ENCODE measurements at places on chromosomes 7 and 10.

- DNase-seq = no peak
These were observed 4.4 kb upstream of the MYL7 start for GRCh38 chr7:44145479-44145968.

GRCh38 chr7:33053721-33054120 lies 8.9 kb downstream of the NT5C3A start:
- DNase-seq = no peak

DNA sequence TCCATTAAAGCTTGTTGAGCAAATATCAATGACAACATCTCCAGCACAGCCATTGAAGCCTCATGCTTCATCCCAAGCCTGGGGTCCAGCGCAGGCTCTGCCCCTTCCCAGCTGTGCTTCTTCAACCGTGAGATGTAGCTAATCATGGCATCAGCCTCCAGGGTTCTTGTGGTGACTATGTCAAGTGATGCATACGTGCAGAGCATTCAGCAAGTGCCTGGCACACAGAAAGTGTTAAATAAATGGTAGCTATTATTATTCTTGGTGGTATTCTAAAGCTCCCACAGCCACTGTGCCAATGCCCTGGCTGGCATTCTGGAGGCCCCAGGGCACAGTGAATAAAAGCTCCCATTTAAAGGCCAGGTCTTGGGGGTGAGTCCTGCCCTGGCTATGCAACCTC lies 146.6 kb downstream of the WDR11 start:
- no peak for DNase-seq

DNA sequence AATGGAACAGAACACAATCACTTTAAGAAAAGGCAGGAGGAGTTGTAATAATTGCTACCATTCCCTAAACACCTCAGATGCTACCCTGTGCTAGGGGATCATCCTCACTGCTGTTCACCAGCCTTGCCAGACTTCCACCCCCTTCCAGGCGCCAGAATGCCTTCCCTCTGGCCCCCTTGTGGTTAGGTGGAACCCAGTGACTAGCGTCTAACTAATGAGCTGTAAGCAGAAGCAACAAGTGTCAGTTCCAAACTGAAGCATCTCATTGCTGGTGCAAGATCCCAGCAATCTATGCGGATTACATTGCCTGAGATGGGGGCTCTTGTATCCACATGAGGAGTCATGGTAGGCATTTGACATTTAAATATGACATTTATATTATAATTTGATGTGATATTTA lies 86.6 kb downstream of the FRMD4A start:
- no peak for DNase-seq

DNA sequence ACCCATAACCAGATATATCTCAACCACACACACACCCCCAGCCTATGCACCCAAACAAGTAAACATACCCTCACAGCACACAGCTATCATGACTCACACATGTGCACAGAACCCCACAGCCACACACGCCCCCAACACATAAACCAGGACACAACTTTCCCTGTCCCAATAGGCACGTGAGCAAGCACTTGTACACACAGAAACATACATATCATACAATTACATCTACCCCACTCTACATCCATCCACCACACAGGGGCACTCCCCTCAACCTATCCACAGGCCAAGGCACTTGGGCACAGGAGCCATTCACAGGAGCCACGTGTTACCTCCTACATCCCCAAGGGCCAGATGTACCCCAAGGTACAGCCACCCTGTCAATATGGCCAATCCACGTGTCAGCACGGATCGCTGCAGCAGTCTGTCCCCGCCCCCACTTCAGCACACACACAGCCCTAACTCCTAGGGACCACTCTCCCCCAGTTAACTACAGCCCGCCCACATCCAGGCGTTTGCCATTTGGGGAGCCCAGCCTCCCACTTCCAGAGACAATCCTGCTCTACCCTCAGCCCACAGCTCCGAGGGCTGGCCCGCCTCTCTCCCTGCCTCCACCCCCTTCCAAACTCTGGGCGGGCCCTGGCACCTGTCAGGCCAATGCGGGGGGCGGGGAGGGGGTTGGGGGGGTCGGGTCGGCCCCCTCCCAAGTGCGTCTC lies 163.5 kb downstream of the SH3PXD2A start:
- no peak for DNase-seq

DNA sequence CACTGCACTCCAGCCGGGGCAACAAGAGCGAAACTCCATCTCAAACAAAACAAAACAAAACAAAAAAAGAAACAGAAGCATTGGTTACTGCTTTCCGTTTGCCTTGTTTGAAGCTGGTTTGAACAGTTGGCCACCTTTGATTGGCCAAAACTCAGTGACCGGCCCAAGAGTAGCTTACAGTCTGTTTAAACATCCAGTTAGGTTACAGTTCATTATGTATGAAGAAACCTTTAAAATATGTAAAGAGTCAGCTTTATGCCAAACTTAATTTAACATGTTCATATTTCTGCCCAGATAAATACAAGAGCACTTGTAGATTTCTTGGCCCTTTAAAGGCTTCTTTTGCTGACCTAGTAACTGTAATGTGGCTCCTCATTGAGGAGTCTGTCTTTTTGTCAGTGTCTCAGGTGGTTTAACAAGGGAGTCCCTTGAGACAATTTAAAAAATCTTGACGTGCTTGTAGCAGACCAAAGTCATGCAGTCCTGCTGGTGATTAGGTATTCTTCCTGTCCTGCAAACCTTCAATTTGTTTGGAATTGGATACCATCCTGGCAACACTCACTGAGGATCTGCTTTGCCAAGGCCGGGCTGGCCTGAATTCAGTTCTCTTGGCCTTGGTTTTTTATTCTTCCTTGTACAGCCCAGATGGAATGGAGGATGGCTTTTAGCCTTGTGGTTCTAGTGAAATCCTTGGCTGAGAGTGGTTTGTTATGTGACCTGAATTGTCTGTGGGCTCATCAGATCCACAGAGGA lies 128.9 kb downstream of the PLXDC2 start:
- DNase-seq = no peak

DNA sequence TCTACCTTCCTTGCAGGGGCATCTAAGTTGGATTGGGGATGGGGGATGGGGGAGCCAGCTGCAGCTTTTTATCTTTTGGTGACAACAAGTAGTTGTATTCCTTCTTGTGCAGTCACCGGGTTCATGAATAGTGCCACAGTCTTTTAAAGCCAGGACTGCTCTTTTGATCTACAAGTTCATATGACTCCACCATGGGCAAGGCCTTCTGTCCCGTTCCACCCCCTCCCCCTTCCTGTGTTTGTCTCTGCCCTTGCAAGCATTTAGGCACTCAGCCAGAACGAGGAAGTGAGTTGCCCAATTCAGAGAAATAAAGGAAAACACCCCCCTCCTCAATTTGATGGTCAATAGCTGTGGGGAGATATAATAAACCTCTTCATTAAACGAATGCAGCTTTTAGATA lies 44.8 kb upstream of the EGR2 start:
- peak; percentile 57 for DNase-seq

- peak; percentile 54 for DNase-seq
These were observed 35.3 kb downstream of the STK32C start for GRCh38 chr10:132272231-132272971.

- DNase-seq = no peak
These were observed 87.9 kb upstream of the IKZF1 start for GRCh38 chr7:50216626-50217025.

DNA sequence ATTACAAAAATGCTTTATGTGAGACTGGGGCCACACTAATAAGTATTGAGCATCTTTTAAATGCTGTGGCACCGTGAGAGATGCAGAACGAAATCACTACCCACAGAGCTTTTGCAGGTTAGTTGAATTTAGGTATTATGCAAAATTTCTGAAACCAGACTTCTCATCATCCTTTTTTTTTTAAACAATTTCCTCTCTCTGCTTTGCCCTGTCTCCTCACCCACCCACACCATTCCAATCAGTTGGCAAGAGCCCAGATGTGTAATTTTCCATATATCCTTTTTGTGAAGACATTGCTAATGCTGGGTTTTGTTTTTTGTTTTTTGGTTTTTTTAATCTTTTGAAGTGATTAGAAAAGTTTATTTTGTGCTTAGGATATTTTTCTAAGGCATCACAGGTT lies 1.1 kb downstream of the YAE1 start:
- no peak for DNase-seq

DNA sequence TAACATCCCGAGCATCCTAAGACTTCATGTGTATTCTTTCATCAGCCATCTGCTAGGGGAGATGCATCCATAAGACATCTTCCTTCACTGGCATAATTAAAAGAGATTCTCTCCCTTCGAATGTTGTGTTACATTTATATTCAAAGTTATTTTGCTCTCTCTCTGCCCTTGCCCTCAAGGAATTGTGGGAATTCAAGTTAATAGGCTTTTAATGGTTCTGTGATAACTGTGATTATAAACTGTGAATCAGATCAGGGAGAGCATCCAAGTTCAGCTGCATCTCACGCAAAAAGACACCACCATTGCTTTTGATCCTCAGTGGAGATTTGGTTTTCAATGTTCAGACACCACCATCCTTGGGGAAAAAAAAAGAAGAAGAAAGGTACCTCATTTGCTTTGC lies 9.2 kb upstream of the TEX36 start:
- no peak for DNase-seq

DNA sequence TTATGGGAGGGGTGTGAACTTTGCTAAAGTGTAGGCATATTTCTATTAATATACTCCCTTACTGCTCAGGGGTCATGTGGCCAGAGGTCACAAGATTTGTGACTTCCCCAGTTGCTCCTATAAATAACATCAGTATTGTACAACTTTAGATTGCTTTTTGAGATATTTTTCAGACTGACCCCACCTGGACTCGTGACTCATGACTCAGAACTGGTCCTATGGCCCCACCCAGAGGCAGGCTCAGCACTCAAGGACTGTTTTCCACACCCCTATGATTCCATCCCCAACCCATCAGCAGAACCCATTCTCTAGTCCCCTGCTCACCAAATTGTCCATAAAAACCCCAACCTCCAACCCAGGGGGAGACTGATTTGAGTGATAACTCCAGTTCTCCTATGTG lies 2.7 kb upstream of the CUL2 start:
- no peak for DNase-seq

GRCh38 chr7:16747102-16747501 lies 6.5 kb upstream of the TSPAN13 start:
- peak; percentile 56 for DNase-seq

- peak; percentile 4 for DNase-seq
These were observed 92.4 kb downstream of the CTTNBP2 start for GRCh38 chr7:117780832-117781231.

DNA sequence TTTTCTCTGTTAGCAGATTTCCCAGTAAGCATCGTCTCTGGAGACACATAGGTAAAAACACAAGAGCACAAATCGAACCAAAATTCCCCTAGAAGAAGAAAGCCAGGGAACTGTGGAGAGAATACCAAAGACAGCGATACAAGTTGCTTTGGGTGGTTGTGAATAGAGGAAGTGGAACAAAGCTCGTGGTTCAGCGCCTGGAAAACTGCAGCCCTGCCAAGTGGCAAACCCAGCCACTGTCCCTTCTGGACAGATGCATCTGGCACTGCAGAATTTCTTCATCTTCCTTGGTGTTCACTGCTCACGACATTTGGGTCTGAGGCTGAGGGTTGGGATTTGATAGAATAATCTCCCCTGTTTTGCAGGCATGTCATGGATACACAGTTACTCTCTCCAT lies 733.8 kb downstream of the PARD3 start:
- DNase-seq = no peak

DNA sequence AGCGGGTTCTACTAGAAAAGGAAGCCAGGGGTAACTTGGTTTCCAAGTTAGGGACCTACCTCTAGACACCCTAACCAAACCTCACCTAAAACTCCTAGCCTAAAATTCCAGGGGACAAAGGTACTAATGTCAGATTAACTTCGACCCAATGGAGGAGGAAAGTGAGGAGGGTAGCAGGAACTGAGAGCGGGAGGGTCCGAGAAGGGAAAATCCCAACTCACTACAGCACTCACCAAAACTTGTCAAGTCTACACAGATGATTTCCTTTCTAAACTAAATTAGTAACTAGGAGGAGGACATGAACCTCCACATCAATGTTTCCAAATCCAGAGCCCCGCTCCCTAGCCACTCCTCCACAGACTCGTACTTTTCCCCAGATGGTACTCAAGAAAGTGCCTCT lies 22.6 kb downstream of the CHCHD3 start:
- DNase-seq = no peak

GRCh38 chr7:17229228-17229627 lies 69.2 kb upstream of the AHR start:
- DNase-seq = no peak

GRCh38 chr7:143295870-143296269 lies 7.7 kb downstream of the CASP2 start:
- peak; percentile 52 for DNase-seq

GRCh38 chr10:4704034-4704545 lies 121.9 kb upstream of the AKR1E2 start:
- DNase-seq = peak; percentile 96

GRCh38 chr10:110540031-110540430 lies 27.5 kb upstream of the SMC3 start:
- DNase-seq = no peak

DNA sequence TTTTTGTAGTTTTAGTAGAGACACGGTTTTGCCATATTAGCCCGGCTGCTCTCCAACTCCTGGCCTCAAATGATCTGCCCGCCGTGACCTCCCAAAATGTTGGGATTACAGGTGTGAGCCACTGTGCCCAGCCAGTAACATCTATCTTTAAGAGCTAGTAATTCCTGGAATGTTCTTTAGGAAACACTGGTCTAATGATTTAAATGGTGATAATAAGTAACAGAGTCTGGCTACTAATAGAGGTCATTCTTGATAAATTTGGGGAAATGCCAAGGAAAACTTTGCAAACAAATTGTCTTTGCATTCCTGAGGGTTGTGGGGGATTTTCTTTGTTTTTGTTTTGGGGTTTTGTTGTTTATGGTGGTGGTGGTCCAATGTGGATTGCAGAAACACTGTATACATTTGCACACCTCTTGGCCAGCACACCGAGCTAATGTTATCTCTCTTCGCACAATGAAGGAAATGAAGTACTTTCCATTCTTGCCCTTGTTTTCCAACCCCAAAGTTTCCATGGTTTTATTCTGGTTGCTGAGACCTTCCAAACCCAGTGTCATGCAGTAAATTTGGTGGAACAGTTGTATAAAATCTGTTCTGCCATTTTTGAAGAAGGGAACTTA lies 51.3 kb upstream of the WIPF3 start:
- DNase-seq = no peak

- DNase-seq = no peak
These were observed 62.7 kb downstream of the TNRC18 start for GRCh38 chr7:5360971-5361370.

GRCh38 chr7:149772241-149772955 lies 990 bp downstream of the ZNF467 start:
- no peak for DNase-seq

- peak; percentile 5 for DNase-seq
These were observed 184.0 kb upstream of the LYZL1 start for GRCh38 chr10:29104661-29105399.

DNA sequence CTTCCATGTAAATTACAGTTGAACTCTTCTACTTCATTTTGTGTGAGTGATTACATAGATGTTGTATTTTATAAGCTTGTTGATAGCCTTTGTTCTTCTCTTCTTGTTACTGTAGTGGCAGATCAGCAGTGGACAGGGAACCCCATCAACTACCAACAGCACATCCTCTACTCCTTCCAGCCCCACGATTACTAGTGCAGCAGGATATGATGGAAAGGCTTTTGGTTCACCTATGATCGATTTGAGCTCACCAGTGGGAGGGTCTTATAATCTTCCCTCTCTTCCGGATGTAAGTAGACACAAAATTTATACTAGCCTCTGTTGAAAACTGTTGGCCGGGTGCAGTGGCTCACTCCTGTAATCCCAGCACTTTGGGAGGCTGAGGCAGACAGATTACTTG lies 110.7 kb downstream of the TRIM24 start:
- no peak for DNase-seq

GRCh38 chr10:113235508-113235907 lies 285.5 kb downstream of the TCF7L2 start:
- no peak for DNase-seq

- DNase-seq = no peak
These were observed 93.7 kb downstream of the SVOPL start for GRCh38 chr7:138607216-138608126.
